ENCODE measurements at places on chromosomes 16 and 17. TPM values are rescaled to one million over a fixed set of nuclear protein-coding genes. Genes with fewer than 3 reads are reported as not detected.

The ERN1 gene
- polyA plus RNA-seq = 6.4 TPM

GRCh38 chr17:72587773-72588511 lies 467.1 kb downstream of the SOX9 start:
- DNase-seq = peak; percentile 61

- peak; percentile 47 for DNase-seq
Measured at GRCh38 chr16:1830213-1830612, 3.2 kb downstream of the FAHD1 start.

The SRSF1 gene
- 81.7 TPM for polyA plus RNA-seq

The TBC1D26 gene
- polyA plus RNA-seq = not detected

The G6PC3 gene
- 16.8 TPM for polyA plus RNA-seq

DNA sequence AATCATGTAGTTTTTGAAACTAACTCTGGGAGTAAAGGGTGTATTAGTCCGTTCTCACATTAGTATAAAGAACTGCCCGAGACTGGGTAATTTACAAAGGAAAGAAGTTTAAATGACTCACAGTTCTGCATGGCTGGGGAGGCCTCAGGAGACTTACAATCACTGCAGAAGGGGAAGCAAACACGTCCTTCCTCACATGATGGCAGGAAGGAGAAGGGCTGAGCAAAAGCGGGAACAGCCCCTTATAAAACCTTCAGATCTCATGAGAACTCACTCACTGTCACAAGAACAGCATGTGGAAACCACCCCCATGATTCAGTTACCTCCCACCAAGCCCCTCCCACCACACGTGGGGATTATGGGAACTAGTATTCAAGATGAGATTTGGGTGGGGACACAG lies 256.5 kb upstream of the TNRC6C start:
- DNase-seq = no peak

DNA sequence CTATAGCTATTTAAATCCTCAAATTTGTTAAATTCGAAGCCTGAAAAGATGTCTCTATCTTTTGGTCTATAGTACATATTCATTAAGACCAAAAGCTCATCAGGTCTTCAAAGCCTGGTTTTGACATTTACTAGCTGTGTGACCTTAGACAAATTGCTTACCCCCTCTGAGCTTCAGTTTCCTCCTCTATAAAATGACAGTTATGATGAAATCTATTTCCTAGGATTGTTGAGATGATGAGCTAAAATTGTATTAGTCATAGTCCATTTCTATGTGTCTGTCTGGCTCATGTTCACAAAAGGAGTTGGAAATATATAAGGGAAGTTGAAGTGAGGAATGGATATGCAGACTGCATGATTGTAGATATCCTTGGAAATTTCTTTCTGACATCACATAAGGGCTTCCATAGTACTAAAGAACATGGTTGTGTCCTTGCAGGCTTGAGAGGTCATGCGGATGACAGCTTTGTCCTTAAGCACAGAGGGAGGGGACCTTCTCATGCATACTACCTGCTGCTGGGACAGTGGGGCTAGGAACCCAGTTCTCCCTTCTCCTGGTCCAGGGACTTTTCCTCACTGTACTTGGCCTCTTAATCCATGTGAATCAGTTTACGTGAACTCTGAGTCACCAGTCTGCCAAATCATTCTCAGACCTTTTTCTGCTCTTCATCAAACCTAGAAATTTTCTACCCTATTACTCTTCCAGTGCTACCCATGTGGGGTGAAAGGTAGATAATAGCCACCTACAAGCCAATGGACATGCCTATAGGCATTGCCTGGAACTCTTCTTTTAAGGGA lies 487.5 kb upstream of the SALL1 start:
- DNase-seq = no peak

The TBC1D3I gene
- 0.65 TPM for polyA plus RNA-seq

GRCh38 chr17:8947201-8947600 lies 18.3 kb downstream of the PIK3R5 start:
- DNase-seq = no peak

The SGCA gene
- 24.3 TPM for polyA plus RNA-seq

DNA sequence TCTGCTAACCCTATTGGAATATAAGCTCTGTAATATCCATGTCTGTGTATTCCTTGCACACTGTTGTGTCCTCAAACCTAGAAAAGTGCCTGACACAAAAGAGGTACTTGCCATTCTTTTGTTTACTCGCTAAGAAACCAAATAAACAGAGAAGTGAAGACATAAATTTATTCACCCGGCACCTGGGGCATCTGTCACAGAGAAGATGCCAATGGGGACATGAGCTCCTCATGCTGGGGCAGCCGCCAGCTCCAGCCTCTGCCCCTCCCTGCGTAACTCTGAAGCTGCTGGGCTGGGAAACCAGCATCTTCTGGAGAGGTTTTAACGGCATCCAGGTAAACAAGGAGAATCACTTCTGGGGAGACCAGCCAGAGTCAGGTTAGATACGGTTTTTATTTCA lies 15.1 kb upstream of the CDRT4 start:
- DNase-seq = no peak

The KDM8 gene
- polyA plus RNA-seq = 2.7 TPM

The RGS11 gene
- 7.3 TPM for polyA plus RNA-seq

GRCh38 chr16:50816901-50817555 lies 75.1 kb downstream of the CYLD start:
- DNase-seq = no peak

The KCNG4 gene
- not detected for polyA plus RNA-seq

GRCh38 chr16:85586380-85587104 lies 26.6 kb upstream of the GSE1 start:
- DNase-seq = peak; percentile 73

GRCh38 chr17:42667088-42667951 lies 8.2 kb downstream of the TUBG2 start:
- DNase-seq = peak; percentile 60

GRCh38 chr17:35373534-35373983 lies at the start of gene SLFN11:
Gene SLFN11 (minus strand): TSS chr17:35373621. CDS start chr17:35363807, 9,814 bp downstream.
- peak; percentile 91 for DNase-seq

- DNase-seq = peak; percentile 27
Measured at GRCh38 chr17:49216953-49217650, 6.6 kb downstream of the ABI3 start.

- peak; percentile 51 for DNase-seq
Measured at GRCh38 chr16:55494994-55495421, 13.9 kb upstream of the LPCAT2 start.

The C1QTNF8 gene
- polyA plus RNA-seq = not detected

GRCh38 chr16:51237861-51238378 lies 86.8 kb upstream of the SALL1 start:
- no peak for DNase-seq

DNA sequence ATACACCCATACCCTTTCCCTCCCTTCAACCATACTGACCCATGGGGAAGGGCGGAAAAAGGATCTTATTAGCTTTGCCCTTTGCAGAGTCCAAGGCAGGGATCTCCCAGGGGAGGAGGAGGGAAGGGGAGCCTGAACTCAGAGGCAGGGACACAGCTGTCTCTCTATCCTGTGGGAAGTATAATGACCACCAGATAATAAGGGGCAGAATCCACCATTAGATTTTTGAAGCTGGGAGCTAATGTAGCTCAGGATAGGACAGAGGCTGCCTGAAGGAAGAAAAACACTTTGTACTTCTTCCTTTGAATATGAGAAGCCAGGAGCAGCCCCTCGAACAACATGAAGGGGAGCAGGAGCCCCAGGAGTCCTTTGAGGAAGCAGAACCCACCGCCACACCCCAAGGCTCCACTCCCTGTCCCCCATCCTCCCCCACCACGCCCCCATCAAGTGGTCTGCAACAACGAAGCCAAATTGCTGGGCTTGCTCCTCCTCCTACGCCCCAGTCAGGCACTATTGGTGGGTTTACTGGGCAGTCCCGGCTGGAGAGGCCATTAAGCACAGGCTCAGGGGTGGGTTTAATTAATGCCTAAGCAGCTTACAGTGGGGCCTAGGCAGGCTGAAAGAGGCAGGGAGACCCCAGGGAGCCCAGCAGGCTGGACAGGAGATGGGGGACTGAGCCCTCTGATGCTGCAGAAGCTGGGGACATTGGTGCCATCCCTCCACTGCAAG lies 5.3 kb downstream of the MPP2 start:
- no peak for DNase-seq

- peak; percentile 29 for DNase-seq
Measured at GRCh38 chr17:15382914-15383313, 41.5 kb upstream of the TEKT3 start.

The ZMYND15 gene
- 1.8 TPM for polyA plus RNA-seq
